ENCODE measurements at places on chromosomes 4 and X. TPM values are rescaled to one million over a fixed set of nuclear protein-coding genes. Genes with fewer than 3 reads are reported as not detected.

The HMX1 gene
- total RNA-seq, result not detected

The CTAG1A gene
- total RNA-seq, result not detected

The CD99 gene
- 107 TPM for total RNA-seq

The RAB40AL gene
- 0.28 TPM for total RNA-seq

The DGKK gene
- total RNA-seq, result not detected

The LRIT3 gene
- total RNA-seq, result not detected

The PNCK gene
- not detected for total RNA-seq

The NEUROG2 gene
- not detected for total RNA-seq

The GATA1 gene
- not detected for total RNA-seq

- H3K27ac ChIP-seq, result no peak overlapping the region
- no peaks in the 10 kb centered on the region for H3K36me3 ChIP-seq
- H3K27me3 ChIP-seq, result no peaks in the 10 kb centered on the region
- no peak for DNase-seq
- no peak overlapping the region for H3K4me3 ChIP-seq
These were observed 527.2 kb upstream of the PRKX start for GRCh38 chrX:4240541-4241194.

DNA sequence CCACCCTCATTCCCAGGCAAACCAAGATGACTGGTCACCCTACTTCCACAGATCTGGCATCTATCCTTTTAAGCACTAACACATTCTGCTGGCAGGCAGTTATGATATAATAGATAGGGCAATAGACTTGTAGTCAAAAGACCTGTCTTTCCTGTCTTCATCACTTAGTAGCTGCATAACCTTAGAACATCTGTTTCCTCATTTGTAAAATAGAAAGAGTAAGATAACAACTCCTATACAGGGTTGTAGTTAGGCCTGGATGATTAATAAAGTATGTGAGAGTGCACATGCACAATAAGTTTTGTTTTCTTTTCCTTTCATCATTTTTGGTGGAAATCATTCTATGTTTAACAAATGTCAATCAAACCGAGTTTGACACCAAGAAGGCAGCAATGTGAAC, 72.1 kb downstream of the GPR82 start:
- no peak overlapping the region for H3K27ac ChIP-seq
- no peak overlapping the region for H3K4me3 ChIP-seq
- no peak for DNase-seq
- H3K36me3 ChIP-seq, result no peaks in the 10 kb centered on the region

- 0 out of 2 replicates have a peak, but pooled peaks cover 4% of the 10 kb centered on the region for H3K4me1 ChIP-seq
- H3K27ac ChIP-seq, result no peak overlapping the region
- no peak for DNase-seq
- H3K4me3 ChIP-seq, result no peak overlapping the region
- H3K36me3 ChIP-seq, result no peaks in the 10 kb centered on the region
- H3K27me3 ChIP-seq, result no peaks in the 10 kb centered on the region
These were observed 4.8 kb downstream of the ANXA10 start for GRCh38 chr4:168097161-168097560.

- H3K4me1 ChIP-seq, result peaks cover 7% of the 10 kb centered on the region
- peak within 1 kb of the TSS; percentile 95 for H3K4me3 ChIP-seq
- no peaks in the 10 kb centered on the region for H3K27me3 ChIP-seq
- H3K36me3 ChIP-seq, result no peaks in the 10 kb centered on the region
- peak; percentile 41 for DNase-seq
These were observed at the start of gene FGD1 for GRCh38 chrX:54495814-54496516. TSS of gene FGD1 (minus strand) at chrX:54496234. CDS start at chrX:54495432, 802 bp downstream.

GRCh38 chrX:149950681-149951080, 12.4 kb upstream of the EOLA2 start:
- H3K27me3 ChIP-seq, result no peaks in the 10 kb centered on the region
- H3K4me3 ChIP-seq, result no peak overlapping the region
- H3K36me3 ChIP-seq, result peaks cover 7% of the 10 kb centered on the region
- peak; percentile 67 for DNase-seq

- no peak overlapping the region for H3K27ac ChIP-seq
- DNase-seq, result no peak
- H3K27me3 ChIP-seq, result no peaks in the 10 kb centered on the region
- no peak overlapping the region for H3K4me3 ChIP-seq
- no peaks in the 10 kb centered on the region for H3K36me3 ChIP-seq
These were observed 35.5 kb upstream of the ADH4 start for GRCh38 chr4:99179626-99180025.

DNA sequence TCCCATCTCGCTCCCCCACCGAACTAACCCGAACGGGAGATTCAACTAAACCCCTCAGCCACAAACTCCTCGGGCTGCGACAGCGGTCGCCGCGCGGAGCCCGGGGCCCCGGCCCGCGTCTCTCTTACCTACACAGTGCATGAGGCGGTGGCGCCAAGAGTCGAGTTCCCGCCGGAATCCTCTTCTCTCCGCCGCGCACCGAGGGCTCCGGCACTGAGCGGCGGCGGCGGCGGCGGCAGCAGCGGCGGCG, 160 bp downstream of the LCORL start:
- H3K4me3 ChIP-seq, result peak overlapping the region; percentile 82
- H3K27me3 ChIP-seq, result no peaks in the 10 kb centered on the region
- peak overlapping the region; percentile 57 for H3K27ac ChIP-seq
- H3K4me1 ChIP-seq, result no peaks in the 10 kb centered on the region
- DNase-seq, result peak; percentile 20
- H3K36me3 ChIP-seq, result no peaks in the 10 kb centered on the region

GRCh38 chr4:149077181-149077580, 635.0 kb upstream of the NR3C2 start:
- no peak overlapping the region for H3K4me3 ChIP-seq
- peaks cover 3% of the 10 kb centered on the region for H3K4me1 ChIP-seq
- H3K27me3 ChIP-seq, result no peaks in the 10 kb centered on the region
- DNase-seq, result peak; percentile 56
- H3K27ac ChIP-seq, result no peak overlapping the region

DNA sequence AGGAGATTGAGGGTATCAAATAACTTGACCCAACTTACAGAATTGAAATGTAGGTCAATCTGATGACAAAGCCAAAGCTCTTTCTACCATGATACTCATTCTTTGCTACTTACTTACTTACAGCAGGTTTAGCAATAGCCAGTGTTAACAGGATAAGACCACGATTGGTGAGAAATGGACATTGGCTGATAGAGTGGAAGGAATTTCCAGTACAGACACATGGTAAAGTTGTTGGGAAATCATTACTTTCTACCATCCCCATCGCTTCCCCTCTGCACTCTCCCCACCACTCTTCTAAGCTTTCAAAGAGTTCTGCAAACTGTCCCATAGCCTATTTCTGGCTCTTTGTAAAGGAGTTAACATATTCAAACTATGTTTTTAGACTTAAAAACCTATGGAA, 119.7 kb downstream of the CHRNA9 start:
- DNase-seq, result no peak
- H3K27me3 ChIP-seq, result no peaks in the 10 kb centered on the region
- no peaks in the 10 kb centered on the region for H3K4me1 ChIP-seq
- no peaks in the 10 kb centered on the region for H3K36me3 ChIP-seq
- H3K4me3 ChIP-seq, result no peak overlapping the region

GRCh38 chr4:45741897-45742296, 382.0 kb downstream of the GABRG1 start:
- no peak overlapping the region for H3K4me3 ChIP-seq
- H3K4me1 ChIP-seq, result no peaks in the 10 kb centered on the region
- no peak for DNase-seq
- no peaks in the 10 kb centered on the region for H3K36me3 ChIP-seq
- H3K27me3 ChIP-seq, result no peaks in the 10 kb centered on the region
- no peak overlapping the region for H3K27ac ChIP-seq

GRCh38 chrX:67289055-67289499, 254.7 kb upstream of the AR start:
- no peak overlapping the region for H3K4me3 ChIP-seq
- H3K4me1 ChIP-seq, result no peaks in the 10 kb centered on the region
- no peak overlapping the region for H3K27ac ChIP-seq
- no peaks in the 10 kb centered on the region for H3K36me3 ChIP-seq

- H3K4me1 ChIP-seq, result peaks cover 1% of the 10 kb centered on the region
- DNase-seq, result no peak
- no peaks in the 10 kb centered on the region for H3K27me3 ChIP-seq
- H3K4me3 ChIP-seq, result no peak overlapping the region
- H3K27ac ChIP-seq, result no peak overlapping the region
- no peaks in the 10 kb centered on the region for H3K36me3 ChIP-seq
These were observed 39.3 kb downstream of the LNX1 start for GRCh38 chr4:53551958-53552357.

GRCh38 chr4:52788806-52789205, 37.6 kb upstream of the ERVMER34-1 start:
- peaks cover 11% of the 10 kb centered on the region for H3K27me3 ChIP-seq
- no peak overlapping the region for H3K4me3 ChIP-seq

- H3K4me1 ChIP-seq, result no peaks in the 10 kb centered on the region
- no peak overlapping the region for H3K4me3 ChIP-seq
- DNase-seq, result no peak
- H3K27ac ChIP-seq, result no peak overlapping the region
These were observed 45.5 kb upstream of the CLNK start for GRCh38 chr4:10730019-10730418.

DNA sequence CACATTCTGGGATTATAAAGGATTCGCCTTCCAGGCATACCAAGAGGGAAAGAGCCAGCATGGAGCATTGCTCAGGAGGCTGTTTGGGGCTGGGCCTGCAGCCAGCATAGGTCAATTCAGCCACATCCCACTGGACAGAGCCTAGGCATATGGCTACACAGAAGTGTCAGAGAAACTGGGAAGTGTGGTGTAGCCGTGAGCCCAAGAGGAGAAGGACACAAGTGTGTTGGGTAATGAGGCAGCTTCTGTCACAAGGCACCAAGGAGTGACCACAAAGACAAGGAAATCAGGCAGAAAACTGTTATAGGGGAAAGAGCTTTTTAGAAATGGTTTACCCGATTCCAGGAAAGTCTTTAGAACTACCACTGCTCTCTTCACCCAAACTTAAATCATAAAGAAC, 178.6 kb upstream of the TBL1X start:
- no peaks in the 10 kb centered on the region for H3K4me1 ChIP-seq
- no peak overlapping the region for H3K4me3 ChIP-seq
- no peak for DNase-seq
- H3K36me3 ChIP-seq, result no peaks in the 10 kb centered on the region
- no peak overlapping the region for H3K27ac ChIP-seq

DNA sequence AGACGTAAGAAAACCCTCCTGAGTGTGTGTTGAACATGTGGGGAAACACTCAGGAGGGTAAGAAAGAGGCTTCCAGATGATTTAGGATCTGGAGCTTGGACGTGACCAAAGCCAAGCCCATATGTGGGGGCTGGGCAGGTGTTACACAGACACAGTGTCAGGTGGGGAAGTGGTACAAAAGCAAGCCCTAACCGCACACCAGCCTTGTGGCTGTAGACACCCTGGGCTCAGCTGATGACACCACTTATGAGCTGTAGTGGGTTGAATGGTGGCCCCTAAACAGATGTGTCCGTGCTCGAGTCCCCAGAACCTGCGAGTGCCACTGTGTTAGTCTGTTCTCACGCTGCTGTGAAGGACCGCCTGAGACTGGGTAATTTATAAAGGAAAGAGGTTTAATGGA, 25.0 kb upstream of the NSG1 start:
- H3K4me1 ChIP-seq, result no peaks in the 10 kb centered on the region
- no peak for DNase-seq

- no peaks in the 10 kb centered on the region for H3K4me1 ChIP-seq
- DNase-seq, result peak; percentile 41
- no peak overlapping the region for H3K4me3 ChIP-seq
These were observed 210.7 kb downstream of the PDGFRA start for GRCh38 chr4:54439831-54440243.

DNA sequence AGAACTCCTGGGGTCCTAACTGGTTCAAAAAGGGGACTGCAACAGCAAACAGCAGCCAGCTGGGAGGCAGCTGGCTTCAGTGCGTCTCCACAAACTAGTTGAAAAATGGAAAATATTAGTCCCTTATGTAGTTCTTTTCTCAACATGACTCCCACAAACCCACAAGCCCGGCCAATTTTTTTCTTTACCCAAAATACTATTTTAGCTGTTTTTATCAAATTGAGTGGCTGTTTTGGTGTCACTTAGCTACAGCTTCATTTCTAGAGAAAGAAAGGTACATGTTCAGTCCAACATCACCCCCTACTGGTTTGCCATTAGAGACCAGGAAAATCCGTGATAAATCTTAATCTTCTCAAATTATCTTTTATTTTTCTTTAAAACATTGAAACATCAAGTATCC, 97.2 kb downstream of the GUCY2F start:
- H3K4me1 ChIP-seq, result no peaks in the 10 kb centered on the region
- H3K4me3 ChIP-seq, result no peak overlapping the region
- no peaks in the 10 kb centered on the region for H3K36me3 ChIP-seq

DNA sequence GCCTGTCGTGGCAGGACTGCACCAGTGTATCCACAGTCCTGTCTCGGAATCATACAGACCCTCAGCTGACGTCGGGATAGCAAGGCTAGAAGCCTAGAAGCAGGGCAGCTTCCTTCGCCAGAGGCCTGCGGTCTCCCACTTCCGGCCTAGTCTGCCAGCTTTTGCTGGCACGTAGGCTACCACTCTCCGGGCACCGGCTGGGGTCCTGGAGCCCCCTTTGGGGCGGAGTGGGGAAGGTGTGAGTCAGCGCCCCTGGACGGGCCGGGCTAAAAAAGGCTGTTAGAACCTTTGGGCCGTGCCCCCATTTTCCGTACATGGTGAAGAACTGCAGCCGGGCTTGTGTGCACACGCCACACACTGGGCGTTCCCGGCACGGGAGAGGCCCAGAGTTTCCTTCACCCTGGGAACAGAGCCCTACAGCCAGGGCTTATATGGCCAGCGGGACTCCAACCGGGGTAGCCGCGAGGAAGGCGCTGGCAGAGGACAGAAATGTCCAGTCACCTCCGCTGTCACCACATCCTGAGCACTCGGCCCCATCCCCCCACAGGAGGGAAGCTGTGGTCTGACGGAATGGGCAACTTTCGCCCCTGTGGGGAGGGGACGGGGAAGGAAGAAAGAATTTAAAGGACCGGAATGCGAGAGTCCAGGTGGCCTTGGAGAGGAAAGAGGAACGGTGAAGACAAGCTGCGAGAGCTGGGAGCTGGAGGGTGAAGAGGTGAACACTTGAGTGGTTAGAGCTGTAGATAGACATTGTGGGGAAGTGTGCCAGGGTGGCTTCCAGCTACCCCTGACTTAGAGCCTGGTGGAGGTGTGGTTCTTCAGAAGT, 4.6 kb downstream of the MAGIX start:
- H3K27me3 ChIP-seq, result no peaks in the 10 kb centered on the region
- H3K4me1 ChIP-seq, result peaks cover 9% of the 10 kb centered on the region
- H3K4me3 ChIP-seq, result peak overlapping the region; percentile 39
- H3K27ac ChIP-seq, result peak overlapping the region; percentile 91
- no peaks in the 10 kb centered on the region for H3K36me3 ChIP-seq
